ENCODE measurements at places on chromosomes 2 and 18. TPM values are rescaled to one million over a fixed set of nuclear protein-coding genes. Genes with fewer than 3 reads are reported as not detected.

Gene CNDP1
- not detected for total RNA-seq

DNA sequence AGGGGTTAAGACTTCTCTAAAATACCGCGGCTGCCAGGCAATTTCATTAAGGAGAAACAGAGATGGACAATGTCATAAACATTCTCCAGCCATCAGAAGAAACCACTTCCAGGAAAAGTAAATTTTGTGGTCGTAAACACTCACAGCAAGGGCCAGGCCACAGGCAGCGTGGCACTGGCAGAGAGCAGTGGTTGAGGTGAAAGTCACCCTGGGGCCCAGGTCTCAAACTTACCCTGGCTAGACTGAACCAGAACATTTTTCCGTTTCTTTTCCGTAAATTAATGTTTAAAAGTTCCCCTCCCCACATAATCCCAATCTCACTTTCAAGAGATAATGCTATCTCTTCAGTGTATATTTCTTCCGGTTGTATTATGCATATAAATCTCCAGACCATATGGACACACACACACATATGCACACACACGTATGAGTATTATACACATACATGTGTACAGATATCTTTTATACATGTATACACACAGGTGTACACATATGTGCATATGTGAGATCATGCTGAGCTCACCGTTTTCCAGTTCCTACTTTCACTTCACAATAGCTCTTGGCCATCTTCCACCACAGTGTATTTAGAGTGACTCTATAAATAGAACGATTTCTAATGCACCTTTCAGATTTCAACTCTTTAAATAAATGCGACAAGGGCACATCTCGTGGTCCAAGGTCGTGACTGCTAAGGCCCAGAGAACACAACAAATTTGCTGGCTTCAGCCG is 90.1 kb downstream of the MALT1 start:
- DNase-seq: no peak

- DNase-seq: no peak
Measured at GRCh38 chr2:151792589-151792988, 35.6 kb downstream of the ARL5A start.

DNA sequence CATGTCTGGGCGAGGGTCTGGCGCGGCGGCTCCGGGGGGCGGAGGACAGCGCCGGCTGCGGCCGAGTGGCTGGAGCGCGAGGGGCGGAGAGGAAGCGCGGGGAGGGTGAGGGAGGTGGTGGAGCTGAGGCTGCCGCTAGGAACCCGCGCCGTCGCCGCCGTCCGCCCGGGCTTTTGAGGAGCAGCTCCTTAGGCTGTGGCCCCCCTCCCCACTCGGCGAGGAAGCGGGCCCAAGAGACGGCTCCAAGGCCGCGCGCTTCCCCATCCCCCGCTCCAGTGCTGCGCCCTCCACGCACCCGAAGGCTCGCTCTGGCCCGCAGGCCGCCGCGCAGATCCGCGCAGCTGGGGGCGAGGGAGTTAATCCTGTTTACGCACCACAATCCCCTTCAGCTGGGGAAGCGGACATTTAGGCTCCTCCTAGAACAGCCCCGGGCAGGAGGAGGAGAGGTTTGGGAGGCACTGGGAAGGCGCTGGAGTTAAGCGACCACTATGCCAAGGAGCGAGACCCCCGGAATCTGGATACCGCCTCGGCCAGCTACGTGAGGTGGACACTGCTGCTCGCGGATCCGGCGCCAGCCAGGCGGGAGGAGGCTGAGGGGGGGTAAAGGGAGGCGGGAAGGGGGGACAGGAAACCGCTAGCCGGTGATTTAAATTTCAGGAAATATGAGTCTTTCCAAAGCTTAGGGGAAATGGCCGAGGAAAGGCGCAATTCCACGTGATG is at the start of gene CNRIP1:
Gene CNRIP1, minus strand, starts transcription at position 552 of the 720 bp plus-strand sequence. Its CDS starts 549 bp downstream, at position 3.
- DNase-seq: peak; percentile 81

DNA sequence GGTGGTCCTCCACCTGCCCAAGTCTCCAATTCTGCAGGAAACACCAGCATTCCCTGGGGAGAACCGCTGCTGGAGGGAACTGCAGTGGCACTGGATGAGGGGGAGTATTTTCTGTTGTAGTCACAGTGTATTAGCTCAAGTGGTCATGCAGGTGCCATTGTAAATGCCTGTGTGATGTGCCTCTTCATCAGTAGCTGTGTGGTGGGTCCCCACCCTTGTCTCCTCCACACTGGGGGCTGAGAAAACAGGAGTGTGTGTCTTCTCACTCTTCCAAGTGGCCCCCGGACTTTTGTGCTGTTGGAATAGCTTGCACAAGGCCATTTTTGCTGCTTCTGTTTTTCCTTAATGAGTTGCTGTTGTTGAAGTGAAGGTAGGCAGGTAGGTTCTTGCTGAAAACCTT is 8.7 kb downstream of the NCK2 start:
- no peak for DNase-seq

- no peak for DNase-seq
Measured at GRCh38 chr2:211744379-211744778, 794.2 kb downstream of the ERBB4 start.

GRCh38 chr2:161206471-161207032 is 46.3 kb downstream of the TANK start:
- DNase-seq: peak; percentile 76

DNA sequence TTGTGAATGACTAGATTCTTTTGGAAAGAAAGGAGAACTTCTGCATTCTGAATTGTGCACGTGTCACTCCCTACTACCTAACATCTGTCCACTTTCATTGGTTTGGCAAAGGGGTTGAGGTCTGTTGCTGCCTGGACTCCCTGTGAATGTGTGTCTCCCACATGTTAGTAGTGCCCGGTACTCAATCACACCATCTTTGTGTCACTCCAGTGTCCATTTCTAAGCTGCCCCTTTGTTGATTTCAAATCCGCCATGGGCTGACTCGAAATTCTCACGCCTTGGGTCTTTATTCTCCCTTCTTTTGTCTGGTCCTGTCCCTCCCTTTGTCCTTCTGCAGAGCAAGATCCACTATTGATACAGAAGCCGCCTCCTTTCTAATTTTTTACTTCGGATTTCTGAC is 7.5 kb downstream of the DPYSL5 start:
- no peak for DNase-seq

Measured in fibroblast of the aortic adventitia (primary cell).